ENCODE measurements at places on chromosomes 2 and 18. TPM values are rescaled to one million over a fixed set of nuclear protein-coding genes. Genes with fewer than 3 reads are reported as not detected.
A peak's percentile ranks its signal among the peaks of the same experiment; 100 is the strongest.

- peak; percentile 76 for DNase-seq
Measured at GRCh38 chr2:85887566-85888019, 1.2 kb downstream of the ST3GAL5 start.

TCF7L1 gene
- 0.44 TPM for total RNA-seq

GRCh38 chr2:59871830-59872229 is 681.6 kb downstream of the BCL11A start:
- no peak for DNase-seq

LCT gene
- total RNA-seq: not detected

HDHD2 gene
- total RNA-seq: 6.6 TPM

- DNase-seq: no peak
Measured at GRCh38 chr2:186241874-186242273, 244.2 kb upstream of the ZC3H15 start.

CPLX4 gene
- total RNA-seq: not detected

FIGN gene
- 3.7 TPM for total RNA-seq

DNA sequence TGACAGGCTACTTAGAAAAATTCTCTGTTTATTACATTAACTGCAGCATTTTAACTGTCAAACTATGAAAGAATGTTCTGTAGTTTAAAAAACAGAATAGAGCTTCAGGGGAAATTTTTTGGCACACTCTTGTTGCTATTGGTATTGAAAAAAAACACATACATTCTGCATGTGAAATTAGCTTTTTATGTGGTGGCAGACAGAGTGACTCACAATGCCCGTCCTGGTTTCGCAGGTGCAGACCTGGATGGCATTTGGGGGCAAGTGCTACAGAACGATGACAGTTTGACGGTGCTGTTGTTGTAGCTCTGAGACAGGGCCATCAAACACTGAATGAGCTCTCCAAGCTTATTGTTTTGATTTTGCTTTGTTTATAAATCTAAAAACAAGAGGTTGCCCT is 105.0 kb upstream of the MAP3K20 start:
- no peak for DNase-seq

- DNase-seq: no peak
Measured at GRCh38 chr2:222440673-222441422, 16.5 kb downstream of the SGPP2 start.

DNA sequence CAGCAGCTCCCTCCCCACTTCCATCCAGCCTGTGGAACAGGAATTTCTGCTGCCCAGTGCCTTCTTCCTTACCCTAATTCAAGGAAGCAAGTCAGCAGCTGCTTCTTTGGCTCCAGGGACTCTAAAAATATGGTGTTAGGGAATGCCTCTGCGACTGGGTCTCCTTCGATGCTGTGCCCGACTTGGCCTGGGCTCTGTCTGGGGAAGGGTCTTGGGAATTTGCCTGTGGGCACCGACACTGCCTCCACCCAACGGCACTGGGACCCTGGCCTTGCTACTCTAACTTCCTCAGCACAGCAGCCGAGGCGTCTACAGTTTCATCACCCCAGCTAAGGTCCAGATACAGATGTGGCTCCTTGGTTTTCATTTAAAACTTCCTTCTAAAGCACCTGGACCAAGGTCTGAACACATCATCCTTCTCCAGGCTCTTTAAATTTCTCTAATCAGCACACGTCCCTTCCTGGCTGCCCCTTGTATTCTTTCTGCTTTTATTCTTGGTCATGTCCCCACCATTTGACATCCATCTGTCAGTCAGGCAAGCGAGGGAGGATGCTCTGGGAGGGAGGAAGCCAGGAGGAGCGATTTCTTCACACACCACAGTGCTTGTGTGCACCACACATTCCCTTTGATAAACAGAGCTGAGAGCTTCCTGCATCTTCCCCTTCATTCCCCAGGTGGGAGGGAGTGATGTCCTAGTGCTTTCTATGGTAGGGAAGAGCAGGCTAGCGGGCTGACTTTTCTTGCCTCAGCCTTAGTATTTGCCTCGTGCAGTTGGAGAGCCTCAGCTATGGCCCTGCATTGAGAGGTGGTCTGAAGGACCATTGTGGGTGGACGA is 6.8 kb downstream of the LBH start:
- no peak for DNase-seq

- DNase-seq: no peak
Measured at GRCh38 chr2:64651590-64651989, 2.1 kb downstream of the SERTAD2 start.

SLC16A14 gene
- total RNA-seq: 8.5 TPM

DNA sequence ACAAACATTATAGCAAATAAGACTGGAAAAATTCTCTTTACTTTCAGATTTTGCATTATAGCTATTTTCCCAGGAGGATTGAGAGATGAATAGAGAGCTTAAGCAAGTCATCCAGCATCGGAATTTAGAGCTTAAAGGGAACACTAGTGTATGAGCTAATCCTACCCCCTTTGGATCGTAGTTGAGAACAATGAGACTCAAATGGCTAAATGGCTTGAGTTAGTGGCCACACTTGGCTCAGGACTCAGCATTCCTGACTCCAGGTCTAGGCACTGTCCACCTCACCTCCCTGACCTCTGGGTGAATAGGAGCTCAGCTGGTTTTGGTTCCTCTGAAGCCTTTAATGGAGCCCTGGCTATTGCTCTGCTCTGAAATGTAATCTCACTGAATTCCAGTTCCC is 97.5 kb upstream of the CXCR4 start:
- DNase-seq: no peak

Data from G401 (cell line).